HuH-7 (cell line): ENCODE measurements at places on chromosomes 16 and 17.

DNA sequence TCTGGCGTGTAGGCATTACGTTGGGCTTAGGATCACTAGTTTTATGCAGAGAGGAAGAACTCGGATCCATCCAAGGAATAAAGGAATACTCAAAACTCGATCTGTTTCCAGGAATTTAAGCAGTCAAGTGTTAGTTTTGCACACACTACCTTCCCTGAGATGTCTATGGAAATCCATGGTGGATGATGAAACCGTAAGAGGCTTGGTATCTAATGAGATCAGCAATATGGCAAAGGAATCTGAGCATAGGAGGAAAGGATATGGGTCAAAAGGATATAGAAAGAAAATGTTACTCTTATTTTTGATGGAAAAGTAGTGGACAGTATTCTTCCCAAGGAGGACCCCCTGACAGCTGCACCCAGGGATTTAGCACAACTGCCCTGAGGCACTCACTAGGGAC lies 59.6 kb downstream of the SMG6 start:
- no peak for DNase-seq

GRCh38 chr16:2816751-2817339 lies at the start of gene PRSS21:
Gene PRSS21 (plus strand): TSS chr16:2817237. CDS start chr16:2817269, 32 bp downstream.
- DNase-seq, result no peak

DNA sequence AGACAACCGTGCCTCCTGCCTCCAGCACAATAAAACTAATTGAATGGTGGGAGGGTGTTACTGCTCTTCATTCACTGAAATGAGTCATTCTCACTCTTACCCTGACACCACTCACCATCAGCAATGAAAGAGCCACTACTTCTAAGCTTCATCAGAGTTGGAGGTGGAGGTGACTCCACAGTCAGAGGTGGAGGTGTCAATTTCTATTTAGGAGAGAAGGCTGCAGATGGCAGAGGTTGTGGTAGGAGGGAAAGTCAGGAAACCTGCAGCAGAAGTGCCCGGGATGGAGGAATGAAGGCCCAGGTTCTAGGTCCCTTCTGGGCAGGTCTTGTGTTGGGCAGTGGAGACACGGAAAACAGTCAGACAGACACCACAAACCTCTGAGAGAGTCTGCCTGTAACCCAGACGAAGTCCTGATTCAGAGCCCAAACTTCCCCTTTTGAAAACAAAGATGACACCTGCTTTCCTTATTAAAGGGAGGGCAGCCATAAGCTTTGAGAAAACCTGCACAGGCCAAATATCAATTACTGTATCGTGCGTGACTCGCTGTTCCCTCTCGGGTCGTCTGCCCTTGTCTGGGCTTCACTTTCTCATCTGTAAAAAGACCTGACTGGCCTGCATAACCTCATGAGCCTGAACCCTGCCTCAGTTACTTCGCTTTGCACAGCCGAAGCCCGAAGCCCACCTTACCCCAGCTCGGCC lies 668 bp downstream of the ATPAF2 start:
- DNase-seq, result no peak

DNA sequence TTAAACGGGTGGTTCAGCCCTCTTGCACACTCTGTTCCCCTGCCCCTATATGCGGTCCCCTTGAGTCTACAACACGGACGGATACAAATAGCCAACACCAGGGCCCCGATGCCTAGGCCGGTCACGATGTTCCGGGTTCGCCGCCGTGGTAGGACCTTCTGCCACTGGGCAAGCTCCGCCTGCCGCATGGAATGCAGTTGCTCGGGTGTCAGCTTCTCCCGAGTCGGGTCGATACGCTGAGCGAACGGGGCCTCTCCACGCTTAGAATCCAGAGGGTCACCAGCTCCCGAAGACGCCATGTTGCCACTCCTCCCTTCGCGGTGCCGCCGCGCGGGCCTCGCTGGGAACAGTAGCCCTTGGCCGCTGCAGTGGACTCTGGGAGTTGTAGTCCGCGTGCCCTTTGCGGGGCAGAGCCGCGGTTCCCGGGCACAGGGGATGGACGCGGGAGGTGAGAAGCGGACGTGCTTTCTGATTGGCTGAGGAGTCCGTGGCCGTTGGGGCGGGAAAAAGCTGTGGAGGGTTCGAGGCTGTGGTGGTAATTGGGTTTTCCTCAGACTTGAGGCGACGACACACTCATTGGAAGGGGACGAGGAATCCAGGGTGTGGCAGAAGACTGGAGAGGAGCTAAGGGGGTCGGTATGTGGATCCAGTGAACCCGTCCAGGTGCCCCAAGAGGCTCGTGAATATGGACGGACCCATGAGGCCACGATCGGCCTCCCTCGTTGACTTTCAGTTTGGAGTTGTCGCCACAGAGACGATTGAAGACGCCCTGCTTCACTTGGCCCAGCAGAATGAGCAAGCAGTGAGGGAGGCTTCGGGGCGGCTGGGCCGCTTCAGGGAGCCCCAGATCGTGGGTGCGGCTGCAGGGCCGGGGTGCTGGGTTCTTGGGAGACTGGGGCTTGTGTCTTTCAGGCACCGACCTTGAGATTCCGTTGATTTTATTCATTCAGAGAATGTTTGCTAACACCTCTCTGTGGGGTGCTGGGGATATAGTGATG lies at the start of the genes CNTD1 and COA3:
TSS of gene CNTD1 (plus strand) at position 479 of the 998 bp plus-strand sequence. CDS start at position 686, 207 bp downstream.
TSS of gene COA3 (minus strand) at position 322 of the 998 bp plus-strand sequence. CDS start at position 299, 23 bp downstream.
- DNase-seq, result peak; percentile 95

DNA sequence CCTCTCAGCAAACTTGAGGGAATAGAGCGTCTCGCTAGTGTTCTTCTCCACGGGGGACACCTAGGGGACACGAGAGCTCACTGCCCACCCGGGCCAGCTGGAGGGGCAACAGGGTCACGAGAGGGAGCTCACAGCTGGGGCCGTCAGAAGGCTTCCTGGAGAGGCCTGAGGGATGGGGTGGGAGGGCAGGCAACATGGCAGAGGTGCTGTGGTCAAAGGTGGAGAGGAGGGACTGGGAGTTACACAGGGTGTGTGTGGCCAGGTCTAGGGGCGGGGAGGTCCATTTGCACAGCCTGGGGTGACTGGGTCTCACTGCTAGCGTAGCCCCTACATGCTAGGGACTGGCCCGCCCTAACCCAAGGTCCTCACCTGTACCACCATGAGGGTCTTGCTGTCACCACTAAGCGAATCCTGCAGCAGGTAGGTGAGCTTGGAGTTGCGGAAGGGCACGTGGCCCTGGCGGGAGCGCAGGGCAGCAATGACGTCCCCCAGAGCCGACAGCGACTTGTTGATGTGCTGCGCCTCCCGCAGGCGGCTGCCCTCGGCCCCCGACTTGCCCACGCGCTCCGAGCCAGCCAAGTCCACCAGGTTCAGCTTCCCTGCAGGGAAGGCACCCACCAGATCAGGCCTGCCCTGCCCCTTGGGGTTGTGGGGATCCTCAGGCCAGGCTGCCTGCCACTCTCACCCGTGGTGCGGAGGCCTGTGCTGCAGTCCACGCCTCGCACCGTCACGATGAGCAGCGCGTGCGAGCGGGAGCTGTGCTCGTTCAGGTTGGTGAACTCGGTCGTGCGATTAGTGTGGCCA lies 25.0 kb downstream of the KATNB1 start:
- no peak for DNase-seq

- DNase-seq, result no peak
These were observed 225.9 kb upstream of the PMFBP1 start for GRCh38 chr16:72397876-72398275.

DNA sequence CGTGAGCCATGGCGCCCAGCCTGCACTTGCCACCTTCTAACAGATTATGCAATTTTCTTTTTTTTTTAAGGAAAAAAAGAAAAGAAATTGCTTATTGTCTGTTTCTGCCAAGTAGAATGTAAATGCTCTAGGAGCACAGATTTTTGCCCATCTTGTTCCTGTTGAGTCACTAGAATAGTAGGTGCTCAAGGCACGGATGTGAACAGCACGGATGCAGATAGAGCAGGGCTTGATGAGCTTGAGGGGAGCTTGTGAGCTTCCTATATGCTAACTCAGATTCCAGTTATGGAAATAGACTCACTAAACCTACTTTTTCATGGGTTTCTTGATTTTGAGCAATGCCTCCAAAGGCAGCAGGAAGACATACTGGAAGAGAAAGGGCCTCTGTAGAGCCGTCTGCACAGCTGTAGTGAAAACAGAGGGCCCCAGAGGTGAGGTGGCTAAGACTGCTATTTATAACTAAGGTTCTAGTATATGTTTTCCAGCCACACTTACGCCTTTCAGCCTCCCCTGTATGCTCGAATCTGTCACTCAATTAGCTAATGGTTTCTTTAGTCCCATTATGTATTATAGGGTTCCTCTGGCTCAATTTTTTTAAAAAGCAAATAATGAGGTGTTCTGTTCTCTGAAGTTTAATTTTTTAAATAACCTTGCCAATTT lies 72.8 kb downstream of the WWP2 start:
- no peak for DNase-seq

DNA sequence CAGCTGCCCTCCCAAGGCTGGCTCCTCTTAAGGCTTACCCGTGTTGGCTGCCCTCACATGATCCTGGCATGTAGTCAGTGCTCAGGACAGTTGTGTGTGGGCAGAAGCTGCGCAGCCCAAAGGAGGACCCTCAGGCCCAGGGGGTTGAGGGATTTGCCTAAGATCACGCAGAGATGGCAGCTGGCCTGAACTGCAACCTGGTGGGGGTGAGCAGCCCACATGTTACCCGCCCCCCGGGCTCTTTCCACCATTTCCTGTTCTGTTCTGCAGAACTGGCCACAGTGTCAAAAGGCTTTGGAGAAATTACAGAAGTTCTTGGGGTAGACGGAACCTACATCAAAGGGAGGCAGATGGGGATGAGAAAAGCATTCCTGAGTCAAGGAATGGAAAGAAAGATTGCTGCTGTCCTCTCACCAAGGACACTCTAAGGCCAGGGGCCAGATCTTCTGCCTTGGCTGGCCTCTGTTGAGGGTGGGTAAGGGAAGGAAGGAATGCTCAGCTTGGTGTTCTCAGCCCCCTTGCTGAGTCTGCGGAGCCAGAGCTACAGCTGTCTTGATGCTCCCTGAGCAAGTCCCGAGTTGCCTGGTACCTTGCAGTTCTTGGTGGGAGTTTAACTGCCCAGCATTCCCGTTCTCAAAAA lies 53.0 kb downstream of the EPN2 start:
- no peak for DNase-seq

GRCh38 chr16:89383095-89384003 lies 107.0 kb downstream of the ANKRD11 start:
- peak; percentile 68 for DNase-seq

DNA sequence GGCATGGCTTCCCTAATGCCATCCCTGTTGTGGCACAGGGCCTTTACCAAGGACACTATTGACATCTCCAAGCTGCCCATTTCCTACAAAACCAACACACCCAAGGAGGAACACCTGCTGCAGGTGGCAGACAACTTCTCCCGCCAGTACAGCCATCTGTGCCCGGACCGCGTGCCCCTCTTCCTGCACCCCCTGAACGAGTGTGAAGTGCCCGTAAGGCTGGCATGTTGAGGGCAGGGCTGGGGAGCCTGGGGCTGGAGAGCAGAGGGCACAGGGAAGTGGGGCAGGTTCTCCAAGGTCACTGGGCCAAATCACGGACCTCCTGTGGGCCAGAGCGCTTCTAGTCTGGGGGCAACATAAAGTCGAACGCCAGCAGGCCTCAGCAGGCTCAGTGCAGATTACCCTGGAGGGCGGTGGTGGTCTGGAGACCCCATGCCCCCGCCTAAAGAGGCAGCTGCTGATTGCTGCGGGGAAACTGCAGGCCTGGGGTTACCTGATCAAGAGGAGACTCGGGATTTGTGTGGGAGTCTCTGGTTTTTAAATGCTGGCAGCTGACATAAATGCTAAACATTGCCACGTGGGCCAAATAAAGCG lies 4.3 kb downstream of the DRC7 start:
- no peak for DNase-seq

DNA sequence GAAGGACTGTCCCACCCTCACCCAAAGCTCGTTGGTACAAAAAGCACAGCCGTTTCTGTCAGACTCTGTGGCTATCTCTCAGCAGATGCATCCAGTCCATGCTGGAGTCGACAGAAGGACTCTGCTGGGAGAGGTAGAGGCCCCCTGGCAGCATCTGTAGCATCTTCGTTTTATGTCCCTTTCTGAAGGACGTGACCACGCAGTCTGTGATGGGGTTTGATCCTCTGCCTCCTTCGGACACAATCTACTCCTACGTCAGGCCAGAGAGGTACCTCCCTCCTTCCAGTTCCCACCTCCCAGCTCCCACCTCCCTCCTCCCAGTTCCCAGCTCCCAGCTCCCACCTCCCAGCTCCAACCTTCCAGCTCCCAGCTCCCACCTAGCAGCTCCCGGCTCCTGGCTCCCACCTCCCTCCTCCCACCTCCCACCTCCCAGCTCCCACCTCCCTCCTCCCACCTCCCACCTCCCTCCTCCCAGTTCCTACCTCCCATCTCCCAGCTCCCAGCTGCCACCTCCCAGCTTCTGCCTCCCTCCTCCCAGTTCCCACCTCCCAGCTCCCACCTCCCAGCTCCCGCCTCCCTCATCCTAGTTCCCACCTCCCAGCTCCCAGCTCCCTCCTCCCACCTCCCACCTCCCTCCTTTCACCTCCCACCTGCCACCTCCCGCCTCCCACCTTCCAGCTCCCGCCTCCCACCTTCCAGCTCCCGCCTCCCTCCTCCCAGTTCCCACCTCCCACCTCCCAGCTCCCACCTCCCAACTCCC lies 11.4 kb upstream of the MC1R start:
- no peak for DNase-seq

- peak; percentile 73 for DNase-seq
These were observed at the start of gene ACSM3 for GRCh38 chr16:20763461-20764232. Gene ACSM3 (plus strand): TSS chr16:20764014. CDS start chr16:20770035, 6,021 bp downstream.

- no peak for DNase-seq
These were observed 1.0 kb downstream of the LMF1 start for GRCh38 chr16:969508-970385.

- DNase-seq, result no peak
These were observed 205.2 kb upstream of the CHMP6 start for GRCh38 chr17:80786470-80786869.

- no peak for DNase-seq
These were observed 64.1 kb downstream of the ZFHX3 start for GRCh38 chr16:72983728-72984350.

DNA sequence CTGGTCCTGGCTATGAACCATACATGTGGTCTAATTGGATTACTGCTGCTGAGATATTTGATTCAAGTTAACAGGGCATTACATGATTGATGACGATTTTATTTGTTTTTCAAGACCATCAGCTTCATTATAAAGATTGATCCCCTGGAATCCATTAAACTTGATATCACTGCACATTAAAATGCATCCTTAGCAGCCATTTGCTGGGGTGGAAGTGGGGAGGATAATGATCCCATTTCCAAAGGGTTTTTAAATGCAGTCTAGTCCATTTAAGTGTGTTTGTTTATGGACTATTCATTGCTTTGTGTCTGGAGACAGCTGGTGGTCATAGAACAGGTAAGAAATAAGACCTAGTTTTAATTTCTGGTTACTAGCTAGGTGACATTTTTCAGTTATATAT lies 40.9 kb downstream of the ADAMTS18 start:
- no peak for DNase-seq

DNA sequence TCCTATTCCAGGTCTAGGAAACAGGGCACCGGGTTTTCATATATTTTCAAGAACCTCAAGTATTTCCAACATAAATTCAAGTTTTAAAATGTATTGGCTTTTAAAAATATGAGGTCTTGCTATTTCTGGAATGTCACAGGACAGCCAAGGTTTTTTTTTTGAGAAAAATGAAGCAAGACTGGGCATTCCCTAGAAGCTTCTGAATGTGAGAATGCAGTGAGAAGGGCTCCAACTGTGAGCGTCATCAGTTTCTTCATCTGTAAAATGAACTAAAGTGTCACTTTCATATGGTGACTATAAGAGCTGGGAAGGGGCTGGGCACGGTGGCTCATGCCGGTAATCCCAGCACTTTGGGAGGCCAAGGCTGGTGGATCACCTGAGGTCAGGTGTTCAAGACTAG lies 455.8 kb upstream of the MAF start:
- no peak for DNase-seq

GRCh38 chr16:86818671-86819532 lies 240.6 kb downstream of the FOXL1 start:
- DNase-seq, result no peak
